ENCODE measurements at places on chromosomes 4 and X.

DNA sequence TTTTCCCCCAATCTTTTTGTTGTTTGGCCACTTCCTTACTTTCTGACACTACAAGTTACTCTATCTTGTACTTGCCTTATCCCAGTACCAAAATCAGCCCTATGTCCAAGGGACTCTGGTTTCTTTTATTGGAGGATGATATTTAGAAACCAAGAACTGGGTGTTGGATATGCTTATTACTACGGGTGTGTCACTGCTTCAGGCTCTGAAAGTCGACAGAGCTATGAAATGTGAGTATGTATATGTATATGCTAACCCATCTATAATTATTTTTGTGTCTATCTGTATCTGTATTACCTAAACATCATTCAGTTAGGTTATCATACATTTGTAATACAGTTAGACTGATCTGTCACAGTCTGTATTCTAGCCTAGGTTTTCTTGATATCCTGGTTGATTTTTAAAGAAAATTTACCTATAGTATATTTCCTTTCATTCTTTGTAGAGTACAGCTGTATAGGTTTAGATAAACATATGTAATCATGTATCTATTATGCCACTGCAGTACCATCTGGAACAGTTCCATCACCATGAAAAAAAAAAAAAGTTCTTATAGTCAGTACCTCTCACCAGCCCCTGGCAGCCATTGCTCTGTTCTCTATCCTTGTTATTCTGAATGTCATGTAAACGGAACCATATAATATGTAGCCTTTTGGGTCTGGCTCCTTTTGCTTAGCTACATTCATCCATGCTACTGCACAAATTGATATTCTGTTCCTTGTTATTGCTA lies 18.1 kb downstream of the SEC24B start:
- H3K27ac ChIP-seq, result no peak overlapping the region
- DNase-seq, result no peak
- no peaks in the 10 kb centered on the region for H3K27me3 ChIP-seq
- H3K4me3 ChIP-seq, result no peak overlapping the region
- peaks cover 2% of the 10 kb centered on the region for H3K36me3 ChIP-seq
- peaks cover 6% of the 10 kb centered on the region for H3K4me1 ChIP-seq

GRCh38 chrX:10722851-10723250 lies 102.5 kb upstream of the MID1 start:
- no peaks in the 10 kb centered on the region for H3K36me3 ChIP-seq
- H3K27me3 ChIP-seq, result no peaks in the 10 kb centered on the region
- H3K27ac ChIP-seq, result no peak overlapping the region

DNA sequence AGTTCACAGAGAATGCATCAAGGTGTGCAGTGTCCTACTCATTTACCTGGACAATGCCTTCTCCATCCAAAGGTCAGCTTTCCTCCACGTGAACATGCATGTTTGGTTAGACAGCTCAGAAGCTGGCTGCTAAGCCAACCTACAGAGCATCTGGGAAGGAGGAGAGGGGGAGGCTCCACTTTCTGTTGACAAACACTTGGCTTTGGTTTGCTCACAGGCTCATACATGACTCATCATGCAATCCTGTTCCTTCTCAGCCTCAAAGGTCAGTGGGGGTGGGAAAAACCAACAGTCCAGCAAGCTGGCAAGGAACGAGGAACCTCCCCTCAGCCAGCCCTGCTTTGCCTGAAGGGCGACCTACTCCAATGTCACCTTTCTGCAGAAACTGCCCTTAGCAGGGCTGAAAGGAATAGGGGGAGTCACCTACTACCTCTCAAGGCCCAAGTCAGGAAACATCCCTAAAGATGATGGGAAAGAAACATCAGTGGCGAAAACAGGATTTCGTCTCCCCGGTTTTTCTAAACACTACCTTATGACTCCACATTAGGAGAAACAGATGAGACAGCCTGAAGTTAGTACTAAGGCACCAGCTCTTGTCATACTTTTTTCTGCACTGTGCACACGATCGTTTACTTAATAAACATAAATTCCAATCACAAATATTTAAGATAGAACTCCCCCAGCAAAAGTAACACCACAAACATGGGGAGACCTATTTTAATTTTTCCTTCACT lies 37.9 kb downstream of the RELL1 start:
- H3K27me3 ChIP-seq, result no peaks in the 10 kb centered on the region
- H3K27ac ChIP-seq, result no peak overlapping the region
- no peaks in the 10 kb centered on the region for H3K36me3 ChIP-seq

DNA sequence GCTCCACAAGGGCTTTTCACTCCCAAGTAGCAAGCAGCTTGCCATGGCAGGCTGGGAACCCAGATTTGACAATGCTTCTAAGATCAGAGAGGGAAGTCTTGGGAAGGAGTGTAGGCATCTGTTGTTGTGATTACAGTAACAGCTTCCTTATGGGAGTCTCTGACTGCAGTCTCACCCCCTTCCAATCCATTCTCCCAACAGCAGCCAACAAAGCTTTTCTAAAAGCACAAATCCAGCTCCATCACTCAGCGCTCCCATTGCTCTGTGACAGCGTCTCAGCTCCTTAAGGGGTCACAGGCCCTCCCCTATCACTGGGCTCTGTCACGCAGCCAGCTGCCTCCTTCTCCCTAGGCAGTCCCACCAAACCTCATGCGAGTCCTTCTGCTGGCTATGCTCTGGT lies 7.1 kb downstream of the IGFBP7 start:
- no peaks in the 10 kb centered on the region for H3K4me1 ChIP-seq
- no peak overlapping the region for H3K27ac ChIP-seq
- no peaks in the 10 kb centered on the region for H3K36me3 ChIP-seq
- no peak for DNase-seq

- H3K27me3 ChIP-seq, result no peaks in the 10 kb centered on the region
- H3K36me3 ChIP-seq, result no peaks in the 10 kb centered on the region
- no peak overlapping the region for H3K4me3 ChIP-seq
- no peak overlapping the region for H3K27ac ChIP-seq
- H3K4me1 ChIP-seq, result no peaks in the 10 kb centered on the region
- DNase-seq, result no peak
Measured at GRCh38 chr4:188287169-188287894, 148.1 kb downstream of the TRIML1 start.

DNA sequence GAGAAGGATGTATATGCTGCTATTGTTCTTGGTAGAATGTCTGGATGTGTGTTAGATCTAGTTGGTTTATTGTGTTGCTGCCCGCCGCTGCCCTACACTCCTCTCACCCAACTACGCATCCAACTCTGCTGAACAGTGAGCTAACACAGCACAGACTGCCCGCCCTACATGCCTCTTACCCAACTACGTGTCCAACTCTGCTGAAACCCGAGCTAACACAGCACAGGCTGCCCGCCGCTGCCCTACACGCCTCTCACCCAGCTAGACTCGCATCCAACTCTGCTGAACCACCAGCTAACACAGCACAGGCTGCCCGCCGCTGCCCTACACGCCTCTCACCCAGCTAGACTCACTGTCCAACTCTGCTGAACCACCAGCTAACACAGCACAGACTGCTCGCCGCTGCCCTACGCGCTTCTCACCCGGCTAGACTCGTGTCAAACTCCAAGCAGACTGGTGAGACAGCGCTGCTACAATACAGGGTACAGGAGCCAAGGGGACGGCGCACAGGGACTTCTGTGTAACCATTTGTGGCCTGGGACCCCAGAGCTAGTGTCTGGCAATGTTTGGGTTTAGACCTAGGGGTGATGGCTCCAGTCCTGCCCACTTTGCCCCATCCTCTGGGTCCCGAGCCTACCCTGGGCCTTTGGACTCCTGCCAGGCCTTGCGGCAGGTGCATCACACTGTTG lies 11.6 kb upstream of the CTBP1 start:
- H3K4me1 ChIP-seq, result peaks cover 4% of the 10 kb centered on the region
- H3K4me3 ChIP-seq, result no peak overlapping the region
- no peaks in the 10 kb centered on the region for H3K27me3 ChIP-seq
- DNase-seq, result no peak
- H3K27ac ChIP-seq, result no peak overlapping the region

- H3K27ac ChIP-seq, result no peak overlapping the region
- no peak for DNase-seq
- H3K27me3 ChIP-seq, result no peaks in the 10 kb centered on the region
Measured at GRCh38 chrX:107565931-107566603, 62.2 kb upstream of the PRPS1 start.

GRCh38 chr4:88021824-88022223 lies 14.4 kb downstream of the PKD2 start:
- H3K4me1 ChIP-seq, result no peaks in the 10 kb centered on the region
- H3K27me3 ChIP-seq, result no peaks in the 10 kb centered on the region
- peaks cover 1% of the 10 kb centered on the region for H3K36me3 ChIP-seq
- DNase-seq, result no peak
- H3K27ac ChIP-seq, result no peak overlapping the region

DNA sequence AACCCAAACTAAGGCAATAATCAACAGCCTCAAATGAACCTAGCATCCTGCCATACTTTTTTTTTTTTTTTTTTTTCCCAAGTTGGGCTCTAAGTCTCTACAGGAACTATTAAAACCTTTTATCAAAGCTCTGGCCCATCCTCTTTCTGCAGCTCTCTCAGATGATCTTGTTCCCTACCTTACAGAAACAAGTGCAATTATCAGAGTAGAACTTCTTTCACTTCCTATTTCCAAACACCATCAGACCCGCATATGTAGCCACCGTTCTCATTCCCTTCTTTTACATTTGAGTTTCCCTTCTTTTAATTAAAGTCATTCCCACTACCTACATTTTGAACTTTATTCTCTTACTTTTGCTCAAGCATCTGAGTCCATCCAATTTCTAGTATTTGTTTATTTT lies 690.6 kb downstream of the DMD start:
- peak; percentile 4 for DNase-seq
- H3K27me3 ChIP-seq, result no peaks in the 10 kb centered on the region
- no peak overlapping the region for H3K27ac ChIP-seq
- no peaks in the 10 kb centered on the region for H3K36me3 ChIP-seq

GRCh38 chr4:128225148-128225547 lies 62.5 kb downstream of the PGRMC2 start:
- H3K27ac ChIP-seq, result no peak overlapping the region
- H3K4me1 ChIP-seq, result no peaks in the 10 kb centered on the region
- H3K27me3 ChIP-seq, result no peaks in the 10 kb centered on the region

DNA sequence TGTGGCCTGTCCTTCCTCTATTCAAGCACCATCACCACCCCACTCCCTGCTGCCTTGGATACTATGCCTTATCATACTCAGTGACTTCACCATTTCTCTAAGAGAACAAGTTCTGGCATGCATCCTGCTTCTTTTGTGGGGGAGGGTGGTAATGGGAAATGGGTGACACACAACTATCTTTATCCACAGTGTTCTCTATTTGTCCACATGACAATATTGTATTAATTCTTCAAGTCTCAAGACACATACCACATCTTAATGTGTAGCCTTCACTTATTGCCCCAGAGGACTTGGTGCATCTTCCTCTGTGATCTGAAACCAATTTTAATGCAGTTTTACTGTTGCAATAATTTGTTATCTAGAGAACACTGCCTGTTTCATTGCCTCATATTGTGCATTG lies 29.3 kb upstream of the UGT2B7 start:
- H3K27me3 ChIP-seq, result no peaks in the 10 kb centered on the region
- H3K4me1 ChIP-seq, result no peaks in the 10 kb centered on the region
- DNase-seq, result no peak
- H3K27ac ChIP-seq, result no peak overlapping the region
- H3K4me3 ChIP-seq, result no peak overlapping the region

GRCh38 chr4:90876296-90876695 lies 749.1 kb downstream of the CCSER1 start:
- H3K27ac ChIP-seq, result no peak overlapping the region
- H3K27me3 ChIP-seq, result no peaks in the 10 kb centered on the region
- no peaks in the 10 kb centered on the region for H3K4me1 ChIP-seq
- DNase-seq, result no peak

DNA sequence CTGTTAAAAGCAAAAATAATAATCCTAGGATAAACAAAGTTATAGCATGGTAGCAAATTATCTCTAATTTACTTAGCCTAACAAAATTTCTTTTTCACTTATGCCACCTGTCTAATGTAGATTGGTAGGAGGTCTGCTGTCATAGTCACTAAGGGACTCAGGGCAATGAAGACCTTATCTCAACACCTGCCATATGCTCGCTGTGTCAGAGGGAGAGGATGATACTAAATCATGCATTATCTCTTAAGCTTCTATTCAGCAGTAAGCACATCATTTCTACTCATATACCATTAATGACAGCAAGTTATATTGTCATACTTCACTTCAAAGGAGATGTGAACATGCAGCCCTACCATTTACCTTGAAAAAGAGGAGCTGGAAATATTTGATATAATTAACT lies 44.1 kb downstream of the AFM start:
- H3K36me3 ChIP-seq, result no peaks in the 10 kb centered on the region
- no peak for DNase-seq
- no peak overlapping the region for H3K4me3 ChIP-seq
- H3K27ac ChIP-seq, result no peak overlapping the region
- H3K4me1 ChIP-seq, result no peaks in the 10 kb centered on the region
- no peaks in the 10 kb centered on the region for H3K27me3 ChIP-seq

GRCh38 chr4:5709207-5709575 lies 832 bp upstream of the EVC2 start:
- H3K4me1 ChIP-seq, result no peaks in the 10 kb centered on the region
- no peak for DNase-seq
- H3K4me3 ChIP-seq, result no peak overlapping the region
- peaks cover 10% of the 10 kb centered on the region for H3K27me3 ChIP-seq
- no peaks in the 10 kb centered on the region for H3K36me3 ChIP-seq
- H3K27ac ChIP-seq, result no peak overlapping the region

DNA sequence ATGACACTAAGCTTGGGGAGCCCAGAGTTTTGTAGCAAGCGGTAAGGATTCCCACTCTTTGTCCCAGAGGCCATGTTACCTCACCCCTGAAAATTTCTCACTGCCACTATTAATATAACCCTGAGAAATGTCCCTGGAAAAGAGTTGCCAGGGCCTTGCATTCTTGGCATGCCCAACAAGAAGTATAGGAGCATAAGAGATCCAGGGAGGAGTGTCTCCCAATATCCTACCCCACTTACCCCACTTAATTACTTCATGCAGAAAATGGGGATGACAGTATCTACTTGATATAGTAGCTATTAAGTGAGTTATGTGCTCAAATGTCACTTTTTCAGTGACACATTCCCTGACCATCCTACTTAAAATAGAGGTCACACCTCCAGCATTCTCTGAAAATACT lies 120.5 kb upstream of the C1GALT1C1 start:
- H3K27ac ChIP-seq, result no peak overlapping the region
- no peaks in the 10 kb centered on the region for H3K27me3 ChIP-seq
- H3K4me1 ChIP-seq, result peaks cover 75% of the 10 kb centered on the region
- H3K36me3 ChIP-seq, result no peaks in the 10 kb centered on the region

GRCh38 chr4:181085557-181085956 lies 1157.6 kb upstream of the TENM3 start:
- no peak overlapping the region for H3K4me3 ChIP-seq
- H3K27me3 ChIP-seq, result no peaks in the 10 kb centered on the region
- DNase-seq, result no peak
- no peaks in the 10 kb centered on the region for H3K36me3 ChIP-seq

GRCh38 chr4:135065366-135065765 lies 863.8 kb upstream of the PABPC4L start:
- H3K27ac ChIP-seq, result no peak overlapping the region
- DNase-seq, result no peak
- no peaks in the 10 kb centered on the region for H3K4me1 ChIP-seq
- no peaks in the 10 kb centered on the region for H3K36me3 ChIP-seq
- H3K4me3 ChIP-seq, result no peak overlapping the region
